ENCODE measurements at places on chromosomes 1 and 21. TPM values are rescaled to one million over a fixed set of nuclear protein-coding genes. Genes with fewer than 3 reads are reported as not detected.

GRCh38 chr1:23957096-23957495 is 2.5 kb upstream of the PNRC2 start:
- peak overlapping the region; percentile 81 for H3K4me3 ChIP-seq
- peaks cover 22% of the 10 kb centered on the region for H3K36me3 ChIP-seq
- no peak for DNase-seq
- peaks cover 26% of the 10 kb centered on the region for H3K4me1 ChIP-seq
- H3K27ac ChIP-seq: peak overlapping the region; percentile 95
- no peaks in the 10 kb centered on the region for H3K27me3 ChIP-seq

DNA sequence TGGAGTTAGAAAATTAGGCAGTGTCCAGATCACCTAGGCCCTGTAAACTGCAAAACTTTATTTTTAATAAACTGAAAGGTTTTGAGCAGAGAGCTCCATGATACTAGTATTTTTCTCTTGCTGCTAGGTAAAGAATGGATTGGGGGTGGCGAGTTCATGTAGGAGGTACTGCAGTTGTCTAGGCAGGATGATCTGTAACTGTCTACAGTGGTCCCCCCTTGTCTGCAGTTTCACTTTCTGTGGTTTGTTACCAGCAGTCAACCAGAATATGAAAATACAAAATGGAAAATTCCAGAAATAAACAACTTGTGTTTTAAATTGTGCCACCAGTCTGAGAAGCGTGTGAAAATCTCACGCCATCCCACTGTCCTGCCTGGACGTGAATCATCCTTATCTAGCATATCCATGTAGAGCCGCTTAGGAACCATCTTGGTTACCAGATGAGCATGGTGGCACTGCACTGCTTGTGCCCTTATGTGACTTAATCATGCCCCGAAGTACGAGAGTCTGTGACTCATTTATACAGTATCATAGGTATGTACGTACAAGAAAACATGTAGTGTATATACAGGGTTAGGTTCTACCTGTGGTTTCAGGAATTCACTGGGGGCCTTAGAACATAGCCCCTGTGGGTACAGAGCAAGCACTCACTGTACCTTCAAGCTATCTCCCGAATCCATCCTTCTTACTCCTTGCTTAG is 94.2 kb downstream of the AHCTF1 start:
- no peak overlapping the region for H3K27ac ChIP-seq
- no peak overlapping the region for H3K4me3 ChIP-seq
- no peaks in the 10 kb centered on the region for H3K27me3 ChIP-seq

The KIF14 gene
- total RNA-seq: 12.8 TPM

DNA sequence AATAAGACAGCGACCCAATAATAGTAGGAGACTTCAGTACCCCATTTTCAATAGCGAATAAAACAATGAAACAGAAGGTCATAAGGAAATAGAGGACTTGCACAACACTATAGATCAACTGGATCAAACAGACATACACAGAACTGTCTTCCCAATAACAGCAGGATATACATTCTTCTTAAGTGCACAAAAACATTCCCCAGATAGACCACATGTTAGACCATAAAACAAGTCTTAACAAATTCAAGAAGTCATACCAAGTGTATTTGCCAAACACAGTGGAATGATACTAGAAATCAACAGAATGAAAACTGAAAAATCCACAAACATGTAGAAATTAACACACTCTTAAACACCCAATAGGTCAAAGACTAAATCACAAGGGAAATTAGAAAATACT is 78.0 kb downstream of the LBR start:
- H3K4me3 ChIP-seq: no peak overlapping the region
- DNase-seq: no peak
- no peaks in the 10 kb centered on the region for H3K4me1 ChIP-seq
- H3K27ac ChIP-seq: no peak overlapping the region

GRCh38 chr21:39094087-39094780 is 89.0 kb downstream of the PSMG1 start:
- H3K4me3 ChIP-seq: no peak overlapping the region
- H3K4me1 ChIP-seq: peaks cover 33% of the 10 kb centered on the region
- DNase-seq: no peak
- H3K36me3 ChIP-seq: no peaks in the 10 kb centered on the region
- H3K27ac ChIP-seq: no peak overlapping the region

DNA sequence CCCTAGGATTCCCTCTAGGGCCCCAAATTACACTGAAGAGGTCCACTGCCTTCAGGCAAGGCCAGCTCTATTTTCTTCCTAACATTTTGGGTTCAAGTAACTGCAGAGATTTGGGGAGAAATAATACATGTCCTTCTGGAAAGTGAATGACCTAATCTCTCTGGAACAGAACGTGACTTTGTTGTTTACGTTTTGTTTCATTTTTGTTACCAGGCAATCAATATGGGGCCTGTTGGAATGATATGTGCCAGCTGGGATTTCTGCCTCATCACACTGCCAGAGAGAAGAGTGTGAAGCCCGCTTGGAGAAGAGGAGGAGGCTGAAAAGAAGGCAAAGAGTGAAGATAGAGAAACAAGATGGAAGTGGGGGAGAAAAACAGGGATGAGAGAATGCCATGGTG is 116.7 kb downstream of the FASLG start:
- no peak overlapping the region for H3K27ac ChIP-seq
- H3K4me1 ChIP-seq: no peaks in the 10 kb centered on the region
- peaks cover 3% of the 10 kb centered on the region for H3K27me3 ChIP-seq
- H3K36me3 ChIP-seq: no peaks in the 10 kb centered on the region
- no peak for DNase-seq
- no peak overlapping the region for H3K4me3 ChIP-seq

GRCh38 chr1:200166411-200166810 is 138.9 kb downstream of the NR5A2 start:
- no peak for DNase-seq
- peaks cover 13% of the 10 kb centered on the region for H3K4me1 ChIP-seq
- peaks cover 5% of the 10 kb centered on the region for H3K36me3 ChIP-seq

DNA sequence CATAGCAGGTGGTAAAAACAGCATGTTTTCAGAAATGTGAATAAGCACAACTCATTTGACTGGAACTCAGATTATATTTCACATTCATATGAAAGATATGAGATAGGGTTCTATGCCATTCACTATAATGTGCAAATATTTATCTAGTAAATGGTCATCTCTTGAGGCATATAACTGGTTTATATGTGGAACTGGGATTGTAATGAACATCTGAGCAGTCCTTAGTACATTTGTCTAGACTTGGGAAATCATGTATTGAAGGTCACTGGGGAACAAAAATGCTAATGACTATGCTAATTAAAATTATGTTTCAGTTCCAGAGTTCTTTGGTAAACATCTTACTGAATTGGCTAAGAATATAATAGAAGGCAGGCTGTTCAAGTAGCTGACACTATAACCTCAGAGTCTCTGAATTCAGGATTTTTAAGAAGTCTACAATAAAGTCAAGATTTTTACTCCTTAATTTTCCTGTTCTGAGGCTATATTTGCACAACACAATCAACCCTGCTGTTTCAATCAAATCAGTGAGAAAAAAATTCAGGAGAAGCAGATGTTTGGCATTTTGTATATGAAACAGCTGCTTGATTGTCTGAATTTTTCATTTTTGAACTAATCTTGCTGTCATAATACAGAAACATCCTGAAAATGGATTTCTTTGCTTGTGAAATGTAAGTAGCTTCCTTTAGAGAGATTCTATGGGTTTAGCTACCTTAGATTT is 244.8 kb upstream of the RGS18 start:
- no peak for DNase-seq
- H3K27ac ChIP-seq: no peak overlapping the region
- H3K27me3 ChIP-seq: no peaks in the 10 kb centered on the region
- no peaks in the 10 kb centered on the region for H3K4me1 ChIP-seq

- peaks cover 21% of the 10 kb centered on the region for H3K27me3 ChIP-seq
- no peak overlapping the region for H3K27ac ChIP-seq
- H3K4me1 ChIP-seq: peaks cover 9% of the 10 kb centered on the region
- H3K4me3 ChIP-seq: no peak overlapping the region
- no peak for DNase-seq
- H3K36me3 ChIP-seq: no peaks in the 10 kb centered on the region
These were observed 839.4 kb upstream of the ADAMTS5 start for GRCh38 chr21:27806281-27806680.

- no peak for DNase-seq
- no peaks in the 10 kb centered on the region for H3K27me3 ChIP-seq
- H3K36me3 ChIP-seq: peaks cover 40% of the 10 kb centered on the region
- peaks cover 8% of the 10 kb centered on the region for H3K4me1 ChIP-seq
These were observed 131.5 kb downstream of the HUNK start for GRCh38 chr21:32004291-32004690.

DNA sequence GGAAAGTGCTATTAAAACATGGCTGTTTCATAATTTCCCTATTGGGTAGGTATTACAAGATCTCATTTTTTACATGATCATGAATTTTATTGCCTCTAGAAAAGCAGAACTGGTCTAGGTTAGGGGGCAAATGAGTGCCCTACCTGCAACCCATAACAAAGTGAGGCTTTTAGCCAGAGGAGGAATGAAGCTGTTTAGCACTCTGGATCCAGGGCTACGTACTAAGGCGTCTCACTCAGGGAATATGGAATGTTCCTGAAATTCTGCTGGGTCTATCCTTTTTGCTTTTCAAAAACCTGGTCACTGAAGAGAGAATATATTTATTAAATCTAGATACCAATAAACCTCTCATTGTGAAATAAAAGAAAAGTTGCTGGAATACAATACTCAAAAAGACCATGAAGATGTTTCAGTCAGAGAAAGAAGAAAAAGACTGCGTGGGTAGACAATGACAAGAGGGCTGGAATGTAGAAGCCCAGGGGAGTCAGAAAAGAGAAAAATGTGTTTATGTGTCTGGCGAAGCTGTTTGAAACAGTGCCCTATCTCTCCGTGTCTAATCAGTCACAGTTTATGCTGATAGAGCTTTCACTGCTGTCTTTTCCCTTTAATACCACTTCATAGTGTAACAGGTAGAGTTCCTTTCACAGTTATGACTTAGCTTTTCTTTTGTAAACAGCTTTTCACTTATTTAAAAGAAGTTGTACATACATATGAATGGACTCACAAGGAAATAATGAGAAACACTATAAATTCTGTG is 25.0 kb upstream of the SYDE2 start:
- peak overlapping the region; percentile 95 for H3K27ac ChIP-seq
- DNase-seq: no peak
- H3K4me1 ChIP-seq: peaks cover 36% of the 10 kb centered on the region
- H3K36me3 ChIP-seq: no peaks in the 10 kb centered on the region
- H3K27me3 ChIP-seq: no peaks in the 10 kb centered on the region

The KRTAP12-2 gene
- not detected for total RNA-seq

DNA sequence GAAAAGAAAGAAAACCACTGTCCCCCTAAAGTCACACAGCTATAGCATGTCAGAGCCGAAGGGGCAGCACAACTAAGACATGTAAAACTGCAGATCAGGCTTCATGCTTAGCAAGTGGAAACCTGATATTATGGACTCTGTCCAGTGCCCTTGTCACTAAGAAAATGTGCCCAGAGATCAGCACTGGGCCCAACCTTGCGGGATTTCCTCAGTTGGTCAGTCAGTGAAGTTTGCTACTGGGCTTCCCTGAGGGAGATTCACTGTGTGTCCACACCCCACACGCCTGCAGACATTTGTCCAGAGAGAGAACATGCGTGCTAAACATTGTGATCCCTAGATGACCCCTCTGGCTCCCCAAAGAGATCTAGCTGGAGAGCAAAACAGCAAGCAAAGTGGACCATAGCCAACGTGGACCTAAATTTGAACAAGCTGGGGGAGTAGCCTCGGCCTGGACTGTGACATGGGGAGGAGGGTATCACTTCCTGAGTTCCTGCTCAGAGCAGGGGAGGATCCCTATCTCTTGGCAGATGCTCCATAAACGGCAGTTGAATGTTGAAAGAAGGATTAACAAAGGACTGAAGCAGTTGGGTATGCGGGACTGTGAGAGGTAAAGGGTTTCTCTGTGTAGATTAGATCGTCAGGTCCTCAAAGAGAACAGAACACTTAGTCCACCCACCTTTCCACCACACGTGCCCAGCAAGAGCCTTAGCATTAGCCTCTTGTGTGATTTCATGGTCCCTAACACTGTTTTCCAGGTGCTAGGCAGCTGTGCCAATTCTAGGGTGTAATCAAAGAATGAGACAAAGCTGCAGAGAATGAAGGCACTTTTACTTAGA is 53.6 kb downstream of the GLUL start:
- peaks cover 17% of the 10 kb centered on the region for H3K4me1 ChIP-seq
- H3K27me3 ChIP-seq: peaks cover 3% of the 10 kb centered on the region
- DNase-seq: no peak
- H3K27ac ChIP-seq: no peak overlapping the region
- H3K4me3 ChIP-seq: no peak overlapping the region

DNA sequence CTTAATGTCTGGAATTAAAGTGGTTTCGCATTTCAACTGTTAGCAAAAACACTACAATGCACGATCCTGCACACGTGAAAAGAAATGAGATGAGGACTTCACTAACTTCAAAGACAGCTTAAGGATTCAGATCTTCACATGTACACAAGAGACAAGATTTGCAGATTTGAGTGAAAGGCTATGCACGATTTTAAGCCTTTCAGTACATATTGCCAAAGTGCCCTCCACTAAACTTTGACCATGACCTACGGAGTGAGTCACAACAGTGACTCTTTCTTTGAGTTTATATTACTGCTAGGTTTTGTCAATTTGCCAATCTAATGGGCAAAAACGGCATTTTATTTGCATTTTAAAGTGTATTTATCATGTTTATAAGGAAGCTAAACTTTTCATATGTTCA is 41.2 kb upstream of the CR1L start:
- no peak for DNase-seq
- no peaks in the 10 kb centered on the region for H3K36me3 ChIP-seq
- no peak overlapping the region for H3K27ac ChIP-seq
- H3K27me3 ChIP-seq: peaks cover 3% of the 10 kb centered on the region
- no peaks in the 10 kb centered on the region for H3K4me1 ChIP-seq

GRCh38 chr1:184462155-184462554 is 75.3 kb downstream of the C1orf21 start:
- H3K4me1 ChIP-seq: peaks cover 18% of the 10 kb centered on the region

GRCh38 chr1:245272676-245273075 is 117.9 kb downstream of the KIF26B start:
- H3K27ac ChIP-seq: no peak overlapping the region
- peaks cover 7% of the 10 kb centered on the region for H3K4me1 ChIP-seq
- DNase-seq: no peak
- H3K4me3 ChIP-seq: no peak overlapping the region
- H3K36me3 ChIP-seq: no peaks in the 10 kb centered on the region
- H3K27me3 ChIP-seq: no peaks in the 10 kb centered on the region

GRCh38 chr1:116508085-116508983 is 62.5 kb downstream of the CD58 start:
- no peak overlapping the region for H3K27ac ChIP-seq
- H3K4me3 ChIP-seq: no peak overlapping the region
- H3K27me3 ChIP-seq: no peaks in the 10 kb centered on the region
- H3K4me1 ChIP-seq: peaks cover 9% of the 10 kb centered on the region

The SETD4 gene
- 26.4 TPM for total RNA-seq

- H3K4me1 ChIP-seq: peaks cover 5% of the 10 kb centered on the region
- H3K4me3 ChIP-seq: no peak overlapping the region
- H3K27me3 ChIP-seq: no peaks in the 10 kb centered on the region
- DNase-seq: no peak
- H3K36me3 ChIP-seq: peaks cover 46% of the 10 kb centered on the region
- no peak overlapping the region for H3K27ac ChIP-seq
These were observed 74.9 kb downstream of the WLS start for GRCh38 chr1:68157416-68157815.

All from type B pancreatic cell (in vitro differentiated cells).